CD4-positive, alpha-beta T cell (primary cell): ENCODE measurements at places on chromosomes 2 and 18. TPM values are rescaled to one million over a fixed set of nuclear protein-coding genes. Genes with fewer than 3 reads are reported as not detected.

DNA sequence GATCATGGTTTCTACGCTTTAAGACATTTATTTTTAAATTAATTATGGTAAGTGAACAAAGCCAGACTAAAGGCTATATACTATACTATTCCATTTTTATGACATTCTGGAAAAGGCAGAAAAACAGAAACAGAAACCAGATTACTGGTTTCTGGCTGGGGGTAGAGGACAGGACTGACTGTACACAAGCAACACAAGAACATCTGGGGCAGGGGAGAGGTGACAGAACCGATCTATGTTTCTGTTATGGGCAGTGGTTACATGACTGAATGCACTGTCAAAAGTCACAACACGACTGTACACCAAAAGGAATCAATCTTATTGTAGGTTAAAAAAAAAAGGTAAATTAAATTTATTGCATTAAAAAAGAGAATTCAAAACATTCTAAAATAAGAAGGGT lies 64.7 kb downstream of the PTPN2 start:
- no peak for DNase-seq

- DNase-seq, result no peak
Measured at GRCh38 chr2:100417711-100418124, 250 bp upstream of the CHST10 start.

- no peak for DNase-seq
Measured at GRCh38 chr2:126571403-126571802, 84.6 kb upstream of the GYPC start.

GRCh38 chr2:101763496-101764333 lies 66.2 kb downstream of the MAP4K4 start:
- DNase-seq, result no peak

GRCh38 chr2:231475965-231476364 lies 11.7 kb upstream of the NCL start:
- no peak for DNase-seq

DNA sequence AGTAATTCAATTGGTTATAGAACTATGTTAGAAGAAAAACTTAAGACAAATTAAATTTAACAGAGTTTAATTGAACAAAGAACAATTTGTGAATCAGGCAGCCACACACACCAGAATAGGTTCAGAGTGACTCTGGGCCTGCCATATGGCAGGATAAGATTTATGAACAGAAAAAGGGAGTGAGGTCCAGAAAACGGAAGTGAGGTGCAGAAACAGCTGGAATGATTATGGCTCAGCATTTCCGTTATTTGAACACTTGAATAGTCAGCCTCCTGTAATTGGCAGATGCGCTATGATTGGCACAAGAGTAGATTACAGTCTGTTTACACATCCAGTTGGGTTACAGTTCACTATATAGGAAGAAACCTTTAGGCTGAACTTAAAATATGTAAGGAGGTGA lies 99.0 kb downstream of the MBD2 start:
- DNase-seq, result no peak

The TRIM43B gene
- not detected for total RNA-seq

DNA sequence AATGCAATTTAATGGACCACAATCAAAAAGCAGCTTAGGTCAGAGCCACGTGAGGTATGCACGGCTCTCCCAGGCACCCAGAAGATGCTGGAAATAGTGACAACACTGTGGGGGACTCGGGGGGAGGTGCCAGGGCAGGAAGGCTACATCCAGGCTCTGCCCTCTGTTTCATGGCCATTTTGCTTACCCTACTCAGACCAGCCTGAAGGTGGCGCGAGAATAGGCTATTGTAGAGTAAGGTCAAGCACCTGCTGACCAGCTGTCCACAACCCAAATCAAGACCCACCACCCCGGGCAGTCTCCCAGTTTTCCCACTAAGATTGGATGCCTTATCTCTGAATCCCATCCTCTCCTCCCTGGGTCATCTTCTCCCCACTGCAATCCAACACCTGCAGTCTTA lies 115.7 kb downstream of the VIT start:
- no peak for DNase-seq

The LBX2 gene
- total RNA-seq, result not detected

DNA sequence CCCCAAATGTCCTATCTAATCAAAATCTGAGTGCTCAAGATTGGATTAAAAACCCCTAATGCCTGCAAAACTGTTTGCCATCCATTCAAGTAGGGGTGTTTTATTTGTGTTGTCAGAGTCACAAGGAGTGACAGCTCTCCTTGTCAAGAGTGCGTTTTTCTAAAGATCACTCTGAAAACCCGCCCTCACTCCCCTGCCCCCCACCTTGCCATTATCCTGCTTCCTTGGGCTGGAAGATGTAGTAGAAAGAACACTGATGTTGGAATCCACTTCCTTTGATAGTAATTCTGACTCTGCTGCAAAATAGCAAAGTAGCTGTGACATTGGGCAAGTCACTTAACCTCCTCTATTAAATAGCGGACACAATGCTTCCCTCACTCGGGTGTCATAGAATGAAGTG lies 155.6 kb downstream of the TSN start:
- DNase-seq, result no peak

The C2orf74 gene
- total RNA-seq, result 2.0 TPM

DNA sequence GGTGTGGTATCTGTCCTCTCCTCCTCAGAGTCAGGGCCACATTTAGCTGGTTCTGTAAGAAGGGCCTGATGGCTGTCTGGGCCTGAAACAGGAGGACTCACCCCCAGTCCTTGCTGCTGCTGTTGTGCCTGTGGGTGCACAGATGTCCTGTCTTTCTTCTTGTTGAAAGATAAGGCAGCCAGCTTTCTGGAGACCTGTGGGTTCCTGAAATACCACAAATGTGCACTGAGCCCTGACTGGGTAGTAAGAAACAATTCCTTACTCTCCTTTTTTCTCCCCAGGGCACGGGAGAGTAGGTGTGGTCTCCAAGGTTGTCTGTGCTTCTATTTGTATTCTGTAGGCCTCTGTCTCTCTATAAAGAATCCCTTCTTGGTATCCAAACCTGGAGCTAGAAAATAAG lies 96.2 kb upstream of the DLX2 start:
- DNase-seq, result no peak

- DNase-seq, result no peak
Measured at GRCh38 chr2:190792956-190793888, 87.4 kb upstream of the GLS start.

DNA sequence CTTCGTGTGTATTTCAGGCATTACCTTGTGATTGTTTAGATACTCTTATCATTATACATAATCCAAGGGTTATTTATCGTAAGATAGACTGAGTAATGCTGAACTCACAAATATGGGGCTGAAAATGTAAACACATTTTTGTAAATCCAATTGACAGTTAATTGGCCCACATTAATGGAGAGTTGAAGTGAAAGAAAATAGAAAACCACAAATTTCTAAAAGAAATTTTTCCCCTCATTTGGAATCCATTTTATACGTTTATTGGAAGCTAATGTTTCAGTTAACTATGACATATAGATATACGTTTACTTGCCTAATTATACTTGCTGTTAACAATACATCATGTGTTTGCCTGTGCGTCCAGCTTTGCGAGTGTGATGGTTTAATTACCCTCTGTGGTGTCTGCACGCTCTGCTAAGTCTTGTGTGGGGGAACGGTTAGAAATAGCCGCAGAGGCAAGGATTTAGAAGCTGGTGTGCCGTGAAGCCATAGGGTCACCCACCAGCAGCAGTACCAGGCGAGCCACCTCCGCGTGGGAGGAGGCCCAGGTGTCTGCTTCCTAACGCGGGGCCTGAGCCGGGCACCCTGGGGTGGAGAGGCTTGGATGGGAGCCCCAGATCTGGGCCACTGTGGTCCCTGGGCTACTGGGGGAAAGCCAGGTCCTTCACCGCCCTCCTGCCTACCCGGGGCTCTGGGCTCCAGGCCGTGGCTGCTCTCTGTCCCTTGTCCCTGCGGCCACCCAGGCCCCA lies 38.0 kb downstream of the TSHZ1 start:
- no peak for DNase-seq

DNA sequence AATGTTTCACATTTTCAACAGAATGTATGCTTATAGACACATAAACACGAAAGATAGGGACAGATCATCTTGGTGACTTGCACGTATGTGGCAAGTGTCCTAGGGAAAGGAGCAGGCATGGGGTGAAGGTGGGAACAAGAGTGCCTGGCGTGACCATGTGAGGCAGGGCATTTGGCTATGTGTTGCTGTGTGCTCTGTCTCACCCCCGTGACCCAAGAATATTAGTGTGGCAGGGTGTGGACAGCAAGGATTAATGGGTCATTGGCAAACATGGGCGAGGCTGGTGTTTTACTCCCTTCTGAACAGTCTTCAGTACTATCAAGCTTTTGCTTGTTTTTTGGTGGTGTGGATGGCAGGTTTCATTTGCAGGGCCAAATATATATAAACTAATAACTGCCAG lies 1.3 kb upstream of the VWA3B start:
- no peak for DNase-seq

DNA sequence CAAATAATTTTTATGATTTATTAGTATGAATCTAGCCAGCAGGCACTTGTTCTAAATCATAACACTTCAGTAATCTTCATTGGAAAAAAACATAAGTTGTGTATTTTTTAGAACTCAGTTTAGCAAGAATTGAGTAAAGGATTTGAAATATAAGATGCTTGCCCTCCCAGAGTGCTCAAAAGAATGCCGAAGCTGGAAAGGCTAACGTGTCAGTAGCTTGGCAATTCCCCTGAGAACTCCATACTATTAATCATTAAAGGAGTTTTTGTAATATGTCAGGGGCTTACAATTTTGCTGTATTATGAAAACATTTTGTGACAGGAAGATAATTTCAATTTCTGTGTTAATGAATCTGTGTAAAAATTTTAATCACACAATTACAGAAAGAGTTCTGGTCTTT lies 122.7 kb downstream of the GULP1 start:
- no peak for DNase-seq

- no peak for DNase-seq
Measured at GRCh38 chr2:24616616-24617015, 125.6 kb downstream of the NCOA1 start.

DNA sequence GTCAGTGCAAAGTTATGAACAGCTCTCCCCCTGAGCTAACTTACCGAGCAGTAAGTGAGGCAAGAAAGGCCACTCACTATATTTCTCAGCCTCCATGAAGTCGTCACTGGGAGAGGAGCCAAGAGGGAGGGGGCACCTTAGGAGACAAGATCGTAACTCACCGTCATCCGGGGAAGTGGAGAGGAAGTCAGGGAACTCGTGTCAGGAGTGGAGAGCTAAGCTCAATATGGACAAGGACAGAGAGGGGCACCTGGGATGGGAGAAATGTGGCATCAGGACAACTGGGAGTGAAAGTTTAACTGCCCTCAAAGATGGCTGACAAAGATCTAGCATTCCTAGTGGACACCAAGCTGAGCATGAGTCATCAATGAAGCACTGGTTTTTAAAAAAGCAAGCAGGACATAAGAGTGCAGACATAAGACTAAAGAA lies 37.1 kb downstream of the BCL11A start:
- peak; percentile 51 for DNase-seq

The DCAF17 gene
- 14.3 TPM for total RNA-seq

DNA sequence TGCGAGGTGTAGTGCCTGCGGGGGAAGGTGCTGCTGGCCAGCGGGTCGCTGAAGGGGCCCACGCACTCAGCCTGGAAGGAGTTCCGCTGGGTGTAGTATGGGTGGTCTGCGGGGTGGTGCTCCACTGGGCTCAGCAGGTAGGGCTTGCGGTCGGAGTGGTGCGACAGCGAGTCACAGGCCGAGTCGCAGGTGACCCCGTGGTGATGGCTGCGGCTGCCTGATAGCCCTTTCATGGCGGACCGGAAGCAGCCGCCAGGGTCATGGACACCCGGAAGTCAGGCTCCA lies 429.8 kb downstream of the TGIF1 start:
- no peak for DNase-seq

- no peak for DNase-seq
Measured at GRCh38 chr2:132725148-132725547, 55.1 kb upstream of the LYPD1 start.

DNA sequence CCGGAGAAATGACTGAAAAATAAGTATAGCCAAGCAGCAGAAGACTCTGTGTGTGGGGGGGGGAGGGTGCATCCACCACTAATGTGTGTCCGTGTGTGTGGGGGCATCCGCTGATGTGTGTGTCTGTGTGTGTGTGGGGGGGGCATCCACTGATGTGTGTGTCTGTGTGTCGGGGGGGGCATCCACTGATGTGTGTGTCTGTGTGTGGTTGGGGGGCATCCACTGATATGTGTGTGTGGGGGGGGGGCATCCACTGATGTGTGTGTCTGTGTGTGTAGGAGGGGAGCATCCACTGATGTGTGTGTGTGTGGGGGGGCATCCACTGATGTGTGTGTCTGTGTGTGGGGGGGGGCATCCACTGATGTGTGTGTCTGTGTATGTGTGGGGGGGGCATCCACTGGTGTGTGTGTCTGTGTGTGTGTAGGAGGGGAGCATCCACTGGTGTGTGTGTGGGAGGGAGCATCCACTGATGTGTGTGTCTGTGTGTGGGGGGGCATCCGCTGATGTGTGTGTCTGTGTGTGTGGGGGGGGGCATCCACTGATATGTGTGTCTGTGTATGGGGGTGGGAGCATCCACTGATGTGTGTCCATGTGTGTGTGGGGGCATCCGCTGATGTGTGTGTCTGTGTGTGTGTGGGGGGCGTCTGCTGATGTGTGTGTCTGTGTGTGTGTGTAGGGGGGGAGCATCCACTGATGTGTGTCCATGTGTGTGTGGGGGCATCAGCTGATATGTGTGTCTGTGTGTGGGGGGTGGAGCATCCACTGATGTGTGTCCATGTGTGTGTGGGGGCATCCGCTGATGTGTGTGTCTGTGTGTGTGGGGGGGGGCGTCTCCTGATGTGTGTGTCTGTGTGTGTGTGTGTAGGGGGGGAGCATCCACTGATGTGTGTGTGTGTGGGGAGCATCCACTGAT lies 125.0 kb downstream of the NFATC1 start:
- no peak for DNase-seq

- DNase-seq, result no peak
Measured at GRCh38 chr18:72104851-72105250, 439.3 kb downstream of the CBLN2 start.

GRCh38 chr2:28049899-28050298 lies 159.4 kb downstream of the BABAM2 start:
- no peak for DNase-seq

The TBR1 gene
- total RNA-seq, result not detected

The ANKRD53 gene
- 0.42 TPM for total RNA-seq

DNA sequence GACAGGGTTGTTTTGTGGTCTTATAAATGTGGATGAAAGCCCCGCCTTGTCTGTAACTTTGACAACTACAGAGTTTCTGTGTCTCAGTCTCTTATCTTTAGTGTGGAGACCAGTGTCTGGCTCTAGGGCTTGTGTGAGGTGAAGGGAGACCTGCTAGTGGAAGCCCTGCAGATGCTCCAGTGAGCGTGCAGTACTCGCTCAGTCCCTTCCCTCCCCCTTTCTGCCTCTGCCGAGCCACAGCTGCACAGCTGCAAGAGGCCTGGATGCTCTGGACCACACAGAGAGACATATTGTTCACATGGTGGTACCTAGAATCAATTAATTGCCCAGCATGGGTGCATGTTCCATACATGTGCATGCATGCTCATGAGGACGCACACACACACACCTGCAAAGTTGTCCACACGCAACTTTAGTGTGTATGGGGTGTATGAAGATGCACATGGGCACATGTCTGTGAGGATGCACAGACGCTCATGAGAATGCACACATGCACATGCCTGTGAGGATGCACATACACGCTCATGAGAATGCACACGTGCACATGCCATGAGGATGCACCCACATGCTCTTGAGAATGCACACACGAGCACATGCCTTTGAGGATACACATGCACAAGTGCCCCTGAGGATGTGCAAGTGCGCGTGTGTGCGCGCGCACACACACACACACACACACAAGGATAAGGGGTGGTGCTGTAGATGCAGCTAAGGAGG lies 282.1 kb upstream of the HS6ST1 start:
- DNase-seq, result no peak

- no peak for DNase-seq
Measured at GRCh38 chr2:241560883-241561474, 2.4 kb downstream of the BOK start.

- DNase-seq, result no peak
Measured at GRCh38 chr2:21422724-21423522, 299.2 kb downstream of the TDRD15 start.
